ENCODE measurements at places on chromosomes 6 and 20.
A peak's percentile ranks its signal among the peaks of the same experiment; 100 is the strongest.

DNA sequence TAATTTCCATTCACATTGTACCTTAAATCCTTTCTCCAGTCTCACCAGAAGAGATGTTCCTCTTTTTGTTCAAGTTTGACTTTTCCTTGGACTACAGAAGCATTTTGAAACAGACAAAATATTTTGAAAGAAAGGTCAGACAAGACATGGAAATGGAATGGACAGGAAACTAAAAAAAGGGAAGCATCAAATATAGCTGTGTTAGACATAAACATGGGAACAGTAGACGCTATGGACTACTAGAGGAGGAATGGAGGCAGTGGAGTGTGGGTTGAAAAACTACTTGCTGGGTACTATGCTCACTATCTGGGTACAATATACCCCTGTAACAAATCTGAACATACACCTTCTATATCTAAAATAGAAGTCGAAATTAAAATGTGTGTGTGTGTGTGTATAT, 4.1 kb upstream of the FAM135A start:
- DNase-seq = no peak

DNA sequence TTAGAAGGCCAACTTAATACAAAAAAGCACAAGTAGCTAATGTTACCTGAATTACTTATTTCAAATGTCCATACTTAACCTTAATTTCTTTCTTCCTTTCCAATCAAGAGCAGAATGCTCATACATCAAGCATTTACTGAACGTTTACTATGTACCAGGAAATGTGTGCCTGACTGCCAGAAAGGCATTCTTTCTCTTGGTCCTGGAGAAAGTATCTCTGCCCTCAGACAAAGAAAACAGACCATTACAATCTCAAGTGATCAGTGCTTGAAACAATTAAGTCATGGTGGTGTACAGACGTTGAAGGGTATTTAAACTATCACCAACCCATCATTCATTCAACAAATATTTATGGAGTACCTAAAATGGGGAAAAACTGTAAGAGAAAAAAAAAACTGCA, 26.4 kb downstream of the CSNK2A1 start:
- DNase-seq = no peak

DNA sequence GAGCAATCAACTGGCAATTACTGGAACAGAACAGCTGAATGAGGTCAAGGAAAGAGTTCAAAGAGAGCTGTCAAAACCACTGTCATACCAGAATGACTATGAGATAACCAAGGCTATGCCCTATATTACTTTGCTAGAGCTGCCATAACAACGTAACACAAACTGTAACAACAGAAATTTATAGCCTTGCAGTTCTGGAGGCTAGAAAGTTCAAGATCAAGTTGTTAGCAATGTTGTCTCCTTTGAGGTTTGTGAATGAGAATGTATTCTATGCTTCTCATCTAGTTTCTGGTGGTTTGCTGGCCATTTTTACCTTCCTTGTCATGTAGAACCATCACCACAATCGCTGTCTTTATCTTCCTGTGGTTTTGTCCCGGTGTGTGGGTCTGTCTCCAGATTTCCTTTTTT, 1323.0 kb upstream of the GJE1 start:
- DNase-seq = no peak

GRCh38 chr6:54559136-54559535, 250.9 kb downstream of the TINAG start:
- no peak for DNase-seq

- no peak for DNase-seq
Observed at GRCh38 chr6:79670789-79671188, 39.7 kb downstream of the SH3BGRL2 start.

GRCh38 chr6:26124781-26125685, 37.8 kb downstream of the HFE start:
- peak; percentile 49 for DNase-seq

GRCh38 chr6:137432054-137432611, 62.1 kb downstream of the OLIG3 start:
- DNase-seq = no peak

DNA sequence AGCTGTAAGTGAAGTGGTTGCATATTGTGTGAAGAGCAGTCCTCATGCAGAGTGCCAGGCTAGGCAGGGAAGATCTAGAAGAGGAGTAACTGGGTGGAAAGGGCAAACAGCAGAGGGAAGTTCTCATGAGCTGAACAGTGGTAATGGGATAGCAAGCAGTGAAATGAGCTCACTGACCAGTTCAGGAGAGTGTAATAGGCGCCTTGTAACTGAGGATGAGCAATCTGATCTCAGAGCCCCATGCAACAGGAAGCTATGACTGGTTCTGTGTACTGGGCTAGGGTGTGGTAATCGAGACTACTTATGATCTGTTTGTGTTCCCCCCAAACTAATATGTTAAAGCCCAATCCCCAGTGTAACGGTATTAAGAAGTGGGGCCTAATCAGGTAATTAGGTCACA, 98.6 kb downstream of the RFX6 start:
- DNase-seq = no peak

GRCh38 chr6:50030777-50031562, 9.2 kb upstream of the DEFB110 start:
- DNase-seq = no peak

DNA sequence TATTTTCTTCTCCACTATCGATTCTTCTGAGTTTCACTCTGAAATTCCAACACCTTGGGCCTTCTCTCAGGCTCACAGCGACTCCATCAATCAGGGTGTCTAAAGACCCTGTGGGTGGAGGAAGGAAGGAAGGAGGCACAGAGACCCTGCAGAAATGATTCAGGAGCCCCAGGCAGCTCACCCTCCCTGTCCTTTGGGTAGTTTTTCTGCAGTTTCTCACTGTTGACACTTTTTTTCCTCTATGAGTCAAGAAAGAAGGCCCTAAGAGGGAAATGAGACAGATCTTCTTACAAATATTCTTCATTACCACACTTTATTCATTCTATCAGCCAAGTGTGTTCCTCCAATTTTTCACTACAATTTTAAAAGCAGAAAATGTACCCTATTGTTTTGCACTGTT, 34.2 kb upstream of the TBXT start:
- no peak for DNase-seq

DNA sequence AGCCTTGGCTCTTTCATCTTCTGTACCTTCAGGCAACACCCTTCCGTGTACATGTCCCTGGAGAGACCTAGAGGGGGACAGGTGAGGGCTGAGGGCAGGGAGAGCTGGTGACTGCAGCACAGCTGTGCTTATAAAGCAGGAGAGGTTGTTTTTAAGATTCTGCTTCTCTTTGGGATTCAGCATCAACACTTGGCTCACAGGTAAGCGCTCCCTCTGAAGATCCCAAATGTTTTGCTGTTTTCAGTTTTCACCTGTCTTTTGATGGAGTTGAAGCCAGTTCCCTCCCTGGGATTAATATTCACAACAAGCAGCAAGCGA, 19.4 kb upstream of the TRAF3IP2 start:
- no peak for DNase-seq

DNA sequence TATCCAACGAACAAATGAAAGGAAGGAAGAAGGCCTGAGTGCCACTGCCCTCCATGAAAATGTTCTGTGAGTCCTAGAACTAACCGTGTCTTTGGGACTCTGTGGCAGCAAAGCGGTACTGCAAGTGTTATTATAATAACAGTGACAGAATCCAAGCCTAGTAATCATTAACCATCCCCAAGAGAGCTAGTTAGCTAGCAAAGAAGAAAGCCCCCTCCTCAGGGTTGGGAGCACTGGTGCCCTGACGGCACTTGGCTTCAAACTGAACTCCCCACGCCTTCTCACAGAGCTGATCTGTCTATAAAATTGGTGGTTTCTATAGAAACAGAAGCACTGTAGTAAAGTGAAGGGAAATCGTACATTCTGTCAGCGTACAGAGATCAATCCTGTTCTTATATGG, 239.8 kb downstream of the PTPRT start:
- no peak for DNase-seq

Measured in Right ventricle myocardium superior (tissue), 1 donor.